Suppressor macrophage treated with lipopolysaccharide for 4 hours (primary cell): ENCODE measurements at places on chromosomes 6 and 20.

- DNase-seq: no peak
Observed at GRCh38 chr6:28757429-28758045, 166.2 kb downstream of the TRIM27 start.

- no peak for DNase-seq
Observed at GRCh38 chr6:138538390-138539031, 39.2 kb upstream of the NHSL1 start.

GRCh38 chr20:59966428-59966827 lies 8.2 kb downstream of the CDH26 start:
- DNase-seq: no peak

DNA sequence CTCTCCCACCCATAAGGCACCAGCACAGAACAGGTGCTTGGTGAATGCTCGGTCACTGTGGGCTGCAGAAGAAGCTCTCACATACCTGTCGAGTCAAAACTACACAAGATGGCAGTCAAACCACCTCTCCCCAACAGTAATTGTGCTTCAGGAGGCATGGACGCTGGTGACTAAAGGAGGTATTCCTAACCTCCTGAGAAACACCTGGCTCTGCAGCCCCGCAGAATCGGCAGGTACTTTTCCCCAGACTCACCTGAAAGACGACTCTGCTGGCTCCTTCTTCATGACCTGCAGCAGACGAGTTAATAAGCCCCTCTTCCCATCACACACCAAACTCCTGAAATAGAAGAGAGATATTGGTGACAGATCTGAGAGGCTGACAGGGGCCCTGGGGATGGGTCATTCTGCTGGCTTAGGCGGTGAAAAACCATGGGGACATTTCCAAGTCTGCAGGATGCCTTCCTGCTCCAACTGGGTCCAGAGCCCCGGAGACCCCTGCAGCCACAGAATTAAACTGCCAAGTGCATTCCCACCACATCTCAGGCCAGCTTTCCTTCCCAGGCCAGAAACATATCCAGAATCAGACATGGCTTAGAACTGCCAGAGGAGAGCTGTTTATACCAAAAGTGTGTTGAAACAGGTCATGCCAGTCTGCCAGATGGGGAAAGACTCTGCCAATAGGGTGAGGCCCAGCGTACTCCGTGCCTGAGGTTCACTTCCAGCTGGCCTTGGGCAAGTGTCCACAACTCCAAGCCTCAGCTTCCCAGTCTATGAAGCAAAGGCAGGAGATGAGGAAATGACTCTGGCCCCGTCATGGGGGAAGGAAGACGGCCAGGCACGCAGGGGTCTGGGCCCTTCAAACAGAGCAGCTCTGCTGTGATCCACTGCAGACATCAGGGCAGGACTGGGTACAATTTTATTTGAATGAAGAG lies 53.0 kb downstream of the MYH7B start:
- DNase-seq: no peak

- no peak for DNase-seq
Observed at GRCh38 chr20:17771206-17772004, 71.6 kb downstream of the BANF2 start.

DNA sequence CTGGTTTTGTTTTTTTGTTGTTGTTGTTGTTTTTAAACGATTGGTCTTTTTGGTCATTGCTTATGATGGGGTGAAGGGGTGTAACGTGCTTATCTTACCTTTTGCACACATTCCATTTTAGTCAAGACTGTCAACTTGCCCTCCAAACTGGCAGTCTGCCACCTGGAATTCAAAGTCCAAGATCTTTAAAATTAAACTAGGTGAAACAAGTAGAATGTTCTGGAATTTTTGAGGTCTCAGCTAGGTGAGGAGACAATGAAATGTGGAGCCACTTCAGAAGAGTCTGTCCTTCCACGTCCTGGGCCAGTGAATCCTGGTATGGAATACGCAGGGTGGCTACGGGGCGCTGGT lies 344.6 kb downstream of the ZFAND3 start:
- no peak for DNase-seq

DNA sequence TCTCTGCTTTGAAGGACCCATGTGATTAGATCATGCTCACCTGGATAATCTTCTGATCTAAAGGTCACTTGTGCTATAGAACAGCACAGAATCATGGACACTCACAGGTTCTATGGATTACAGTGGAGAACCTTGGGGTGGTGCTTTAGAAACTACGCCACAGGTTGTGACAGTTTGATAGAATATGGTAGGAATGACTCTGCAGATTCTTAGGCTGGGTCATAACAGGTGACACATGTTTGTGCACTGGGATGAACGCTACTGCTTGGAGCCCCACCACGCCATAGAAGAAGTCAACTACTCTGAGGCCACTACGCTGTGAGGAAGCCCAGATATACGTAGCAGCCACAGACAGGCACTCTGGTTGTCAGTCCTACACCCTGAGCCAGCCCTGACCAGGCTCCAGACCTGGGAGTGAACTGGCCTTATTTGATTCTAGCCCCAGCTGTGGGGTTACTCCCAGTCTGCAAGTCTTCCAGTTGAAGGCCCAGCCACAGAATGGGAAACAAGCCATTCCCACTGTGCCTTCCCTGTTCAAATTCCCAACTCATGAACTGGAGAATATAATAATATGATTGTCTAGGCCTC lies 99.0 kb upstream of the SLC24A3 start:
- no peak for DNase-seq

GRCh38 chr20:21391972-21392352 lies 5.4 kb downstream of the NKX2-4 start:
- no peak for DNase-seq

DNA sequence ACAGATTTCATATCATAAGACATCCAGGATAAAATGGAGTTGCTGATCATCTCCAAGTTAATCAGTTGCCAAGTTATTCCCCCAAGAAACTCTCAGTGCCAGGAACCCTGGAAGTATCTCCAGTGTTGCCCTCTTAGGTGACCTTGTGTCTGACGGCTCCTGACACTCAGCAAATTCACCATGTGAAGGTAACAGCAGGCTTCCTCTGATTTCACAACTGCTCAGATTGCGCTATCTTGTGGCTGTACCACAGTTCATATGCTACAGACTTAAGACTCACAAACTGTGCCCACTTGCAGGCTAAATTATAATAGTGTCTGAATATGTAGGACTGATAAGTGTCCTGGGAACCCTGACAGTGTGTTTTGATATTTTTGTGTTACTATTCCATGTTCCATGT lies 186.6 kb upstream of the OPRM1 start:
- DNase-seq: no peak

DNA sequence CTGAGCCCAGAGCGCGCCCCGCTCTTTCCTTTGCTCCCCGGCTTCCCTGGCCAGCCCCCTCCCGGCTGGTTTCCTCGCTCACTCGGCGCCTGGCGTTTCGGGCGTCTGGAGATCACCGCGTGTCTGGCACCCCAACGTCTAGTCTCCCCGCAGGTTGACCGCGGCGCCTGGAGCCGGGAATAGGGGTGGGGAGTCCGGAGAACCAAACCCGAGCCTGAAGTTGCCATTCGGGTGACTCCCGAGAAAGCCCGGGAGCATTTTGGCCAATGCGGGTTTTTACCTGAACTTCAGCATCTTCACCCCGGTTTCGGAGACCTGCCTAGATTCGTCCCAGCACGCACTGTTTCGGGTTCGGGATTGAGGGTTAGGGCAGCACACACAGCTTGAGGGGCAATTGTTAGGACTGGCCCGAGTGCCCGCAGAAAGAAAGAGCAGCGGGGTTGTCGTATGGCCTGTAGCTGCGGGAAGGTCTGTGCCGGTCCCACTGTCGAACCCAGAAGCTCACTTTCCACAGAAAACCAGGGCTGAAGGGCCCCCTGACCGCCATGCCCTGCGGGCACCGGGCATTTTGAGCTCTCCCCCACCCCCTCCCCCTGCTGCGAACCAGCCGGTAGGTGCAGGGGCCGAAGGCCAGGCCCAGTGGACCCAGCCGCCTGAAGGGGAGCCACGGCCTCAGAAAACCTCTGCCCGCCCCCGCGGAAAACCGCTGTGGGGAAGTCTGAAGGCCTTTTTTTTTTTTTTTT lies 2.1 kb downstream of the FOXP4 start:
- DNase-seq: peak; percentile 54

DNA sequence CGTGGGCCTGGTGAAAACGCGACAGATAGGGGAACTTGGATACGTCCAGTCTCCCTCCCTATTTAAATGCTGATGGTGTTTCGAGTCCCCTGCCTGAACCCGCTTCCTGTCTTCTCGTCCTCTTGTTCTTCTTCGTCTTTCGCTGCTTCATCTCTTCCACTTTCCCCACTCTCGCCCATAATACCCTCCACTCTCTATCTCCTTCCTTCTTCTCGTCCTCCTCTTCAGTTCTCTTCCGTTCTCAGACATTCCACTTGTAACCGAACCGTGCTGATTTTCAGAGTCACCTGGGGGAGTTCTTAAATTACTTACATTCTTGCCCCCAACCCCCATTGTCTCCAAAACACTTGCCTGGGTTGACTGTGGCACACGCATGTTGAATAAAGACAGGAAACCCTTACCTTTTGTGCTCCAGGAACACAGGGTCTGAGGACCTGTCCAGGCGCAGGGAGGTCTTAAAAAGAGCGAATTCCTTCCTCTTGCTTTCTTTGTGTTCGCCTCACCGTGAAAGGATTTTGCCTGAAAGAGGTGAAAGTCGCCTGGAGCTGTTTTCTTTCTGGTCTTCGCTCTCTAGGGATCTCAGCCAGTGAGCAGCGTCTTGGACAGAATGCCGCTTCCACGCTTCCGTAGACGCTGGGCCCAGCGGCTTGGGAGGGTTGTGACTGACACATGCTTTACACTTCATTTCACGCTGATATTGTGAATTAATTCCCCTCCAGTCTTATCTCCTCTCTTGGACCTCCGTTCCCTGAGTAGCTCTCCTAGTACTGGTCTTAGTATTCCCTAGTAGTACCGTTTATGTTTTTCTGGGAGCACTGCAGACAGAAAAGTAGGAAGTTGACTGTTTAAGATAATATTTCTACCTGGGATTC lies 184.0 kb downstream of the GPX5 start:
- DNase-seq: no peak

DNA sequence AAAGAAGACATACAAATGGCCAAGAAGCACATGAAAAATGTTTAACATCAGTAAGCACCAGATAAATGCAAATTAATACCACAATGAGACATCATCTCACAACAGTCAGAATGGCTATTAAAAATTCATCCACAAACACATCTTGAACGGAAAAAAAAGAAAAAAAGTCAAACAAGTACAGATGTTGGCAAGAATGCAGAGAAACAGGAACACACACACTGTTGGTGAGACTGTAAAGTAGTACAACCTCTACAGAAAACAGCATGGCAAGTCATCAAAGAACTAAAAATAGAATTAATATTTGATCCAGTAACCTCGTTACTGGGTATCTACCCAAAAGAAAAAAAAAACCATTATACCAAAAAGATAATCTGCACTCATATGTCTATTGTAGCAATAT lies 6.5 kb downstream of the STX7 start:
- no peak for DNase-seq

DNA sequence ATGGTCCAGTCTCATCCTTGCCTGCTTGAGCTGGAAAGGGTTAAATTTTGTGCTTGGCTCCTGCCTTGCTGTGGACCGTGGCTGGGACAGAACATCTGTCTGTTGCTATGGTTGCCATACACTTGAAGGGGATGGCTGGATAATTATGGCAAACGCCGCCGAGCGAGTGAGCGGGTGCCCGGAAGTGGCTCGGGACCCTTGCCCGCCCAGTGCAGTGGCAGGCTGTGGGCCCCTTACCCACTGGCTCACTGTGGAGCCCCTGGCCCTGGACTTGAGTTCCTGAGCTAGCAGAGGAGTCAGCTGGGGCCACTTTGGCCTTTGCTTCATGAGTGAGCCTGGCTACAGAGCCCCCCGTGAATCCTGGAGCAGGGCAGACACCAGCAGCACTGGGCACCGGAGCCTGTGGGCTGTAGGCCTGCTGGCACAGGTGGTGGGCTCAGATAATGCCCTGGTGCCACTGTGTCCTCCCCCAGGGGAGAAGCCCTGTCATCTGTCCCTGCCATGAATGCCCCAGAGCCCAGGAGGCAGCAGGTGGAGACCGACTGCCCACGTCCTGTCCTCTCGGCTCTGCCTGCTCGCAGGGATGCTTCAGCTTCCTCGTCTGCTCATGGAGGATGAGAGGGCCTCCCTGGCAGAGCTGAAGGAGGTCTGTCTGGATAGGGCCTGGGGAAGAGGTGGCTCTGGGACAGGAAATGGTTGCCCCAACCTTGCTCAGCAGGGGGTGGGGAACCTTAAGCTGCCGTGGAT lies 25.5 kb upstream of the NOL4L start:
- DNase-seq: no peak
